AML-193 (cell line): ENCODE measurements at places on chromosomes 5 and 9.

DNA sequence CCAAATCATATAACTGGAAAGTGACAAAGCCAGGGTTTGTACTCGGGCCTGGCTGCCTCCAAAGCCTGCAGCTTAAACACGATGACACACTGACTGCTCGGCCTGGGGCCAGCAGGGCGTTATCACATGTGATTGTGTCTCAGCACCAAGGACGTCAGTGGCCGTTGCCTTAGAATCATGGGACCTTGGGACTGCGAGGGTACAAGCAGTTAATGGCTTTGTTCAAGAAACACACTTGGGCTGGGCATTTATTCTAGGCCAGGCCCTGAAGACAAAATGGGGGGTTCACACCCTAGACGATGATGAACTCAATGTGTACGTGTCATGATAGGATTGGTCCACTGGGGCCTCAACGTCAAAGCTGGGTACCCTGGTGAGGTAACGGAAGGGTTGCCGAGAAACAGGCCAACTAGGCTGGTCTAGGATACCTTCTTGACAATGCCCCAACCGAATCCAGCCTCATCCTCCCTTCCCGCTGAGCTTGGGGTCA lies 13.0 kb downstream of the SH3PXD2B start:
- no peak for DNase-seq

DNA sequence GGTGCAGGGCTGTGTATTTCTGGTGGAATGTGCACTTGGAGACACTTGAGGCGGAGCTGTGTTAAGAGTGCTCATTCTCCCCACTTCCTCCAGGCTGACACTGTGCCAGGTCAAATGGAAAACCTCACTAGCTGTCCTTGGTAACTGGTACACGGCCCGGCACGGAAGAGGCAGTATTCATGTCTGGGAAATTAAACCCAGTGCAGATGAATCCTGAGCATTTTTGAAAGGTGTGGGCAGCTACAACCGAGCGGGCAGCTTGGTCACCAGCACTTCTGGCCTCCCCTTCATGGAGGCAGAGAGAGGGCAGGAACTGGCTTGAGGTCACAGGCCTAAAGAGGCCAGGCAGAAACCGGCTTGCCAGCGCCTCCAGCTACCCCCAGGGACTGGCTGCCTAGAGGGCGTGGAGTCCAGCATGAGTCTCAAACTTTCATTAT lies 1.6 kb downstream of the CLPTM1L start:
- no peak for DNase-seq

DNA sequence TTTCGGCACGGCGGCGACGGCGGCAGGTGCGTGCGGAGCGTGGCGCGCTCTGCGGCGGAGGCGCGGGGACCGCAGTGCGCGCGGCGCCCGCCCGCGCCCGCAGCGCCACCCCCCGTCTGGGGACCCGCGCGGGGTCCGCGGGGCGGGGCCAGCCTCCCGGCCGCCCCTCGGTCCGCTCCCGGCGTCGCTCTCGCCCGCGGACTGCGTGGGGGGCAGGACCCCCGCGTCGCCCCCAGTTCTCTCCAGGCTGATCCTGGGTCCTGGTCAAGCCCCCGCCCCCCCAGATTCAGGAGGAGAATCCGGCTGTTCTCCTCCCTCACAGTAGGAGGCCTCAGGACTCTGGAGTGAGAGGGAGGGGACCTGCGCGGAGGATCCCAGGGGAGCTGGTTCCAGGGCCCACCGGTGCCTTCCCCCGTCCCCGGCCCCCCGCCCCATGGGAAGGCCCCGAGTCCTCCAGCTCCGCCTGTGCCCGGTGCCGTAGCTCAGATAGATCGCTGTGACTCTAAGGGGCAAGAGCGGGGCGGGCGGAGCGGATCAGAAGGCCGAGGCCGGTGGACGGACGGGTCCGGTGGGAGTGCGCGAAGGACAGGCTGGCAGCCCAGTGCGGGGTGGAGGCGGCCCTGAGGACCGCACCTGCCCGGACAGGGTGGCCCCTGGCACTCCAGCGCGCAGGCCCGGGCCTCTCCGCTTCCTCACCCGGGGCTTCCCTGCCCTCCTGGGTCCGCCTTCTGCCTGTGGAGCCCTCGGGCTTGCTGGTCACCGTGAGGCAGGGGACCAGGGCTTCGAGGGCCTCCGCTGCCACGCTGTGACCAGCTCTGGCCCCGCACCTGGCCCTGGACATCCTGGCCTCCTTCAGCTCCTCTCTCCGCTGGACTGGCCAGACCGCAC lies at the start of gene RNF208:
TSS of gene RNF208 (minus strand) at position 51 of the 888 bp plus-strand sequence. CDS start 1,028 bp downstream, outside the sequence.
- DNase-seq, result no peak

GRCh38 chr9:21696411-21696871 lies 106.0 kb upstream of the MTAP start:
- DNase-seq, result no peak

DNA sequence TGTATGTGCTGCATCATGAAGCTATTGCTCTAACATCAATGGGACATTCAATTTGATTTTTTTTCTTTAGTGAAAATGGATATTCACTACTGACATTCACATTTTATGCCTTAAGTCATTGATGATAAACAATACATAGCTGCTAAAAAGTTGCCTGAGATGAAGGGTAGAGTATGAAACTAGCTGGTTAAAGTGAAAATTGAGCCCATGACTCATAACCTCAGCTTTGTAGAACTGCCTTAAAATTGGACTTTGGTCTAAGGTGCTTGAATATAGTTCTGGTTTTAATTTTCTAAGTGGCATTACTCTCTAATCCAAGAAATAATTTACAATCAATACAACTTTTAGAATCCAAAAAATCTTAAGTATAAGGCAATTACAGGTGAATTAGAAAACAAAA lies 740.4 kb upstream of the RIOK2 start:
- no peak for DNase-seq

- no peak for DNase-seq
These were observed 169.6 kb upstream of the ADRA1B start for GRCh38 chr5:159746707-159747106.

DNA sequence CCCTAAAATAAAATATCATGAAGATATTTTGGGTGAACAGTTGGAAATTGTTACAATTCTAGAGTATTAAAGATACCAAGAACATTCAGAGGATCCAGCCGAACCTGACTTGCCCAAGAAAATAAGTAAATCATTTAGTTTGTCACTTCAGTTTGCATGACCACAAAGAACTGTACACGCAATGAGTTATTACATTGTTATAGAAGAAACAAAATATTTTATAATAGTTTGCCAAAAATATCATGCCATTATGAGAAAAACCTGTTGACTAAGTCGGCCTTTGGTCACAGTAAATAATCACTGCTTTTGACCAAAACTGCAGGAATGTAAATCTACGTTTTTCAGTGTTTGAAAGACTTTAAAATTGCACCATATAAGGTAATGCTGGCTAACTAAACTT lies 27.9 kb downstream of the TRIO start:
- no peak for DNase-seq

- DNase-seq, result no peak
These were observed 285.8 kb upstream of the MEF2C start for GRCh38 chr5:89168766-89169165.
